GM13977 (cell line): ENCODE measurements at places on chromosomes 5 and 9.

DNA sequence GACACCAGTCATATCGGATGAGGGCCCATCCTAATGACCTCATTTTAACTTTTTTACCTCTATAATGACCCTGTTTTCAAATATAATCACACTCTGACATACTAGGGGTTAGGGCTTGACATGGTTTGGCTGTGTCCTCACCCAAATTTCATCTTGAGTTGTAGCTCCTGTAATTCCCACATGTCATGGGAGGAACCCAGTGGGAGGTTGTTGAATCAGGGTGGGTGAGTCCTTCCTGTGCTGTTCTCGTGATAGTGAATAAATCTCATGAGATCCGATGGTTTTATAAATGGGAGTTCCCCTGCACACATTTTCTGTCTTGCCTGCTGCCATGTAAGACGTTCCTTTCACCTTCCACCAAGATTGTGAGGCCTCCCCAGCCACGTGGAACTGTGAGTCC is 71.8 kb downstream of the THBS4 start:
- DNase-seq: no peak

DNA sequence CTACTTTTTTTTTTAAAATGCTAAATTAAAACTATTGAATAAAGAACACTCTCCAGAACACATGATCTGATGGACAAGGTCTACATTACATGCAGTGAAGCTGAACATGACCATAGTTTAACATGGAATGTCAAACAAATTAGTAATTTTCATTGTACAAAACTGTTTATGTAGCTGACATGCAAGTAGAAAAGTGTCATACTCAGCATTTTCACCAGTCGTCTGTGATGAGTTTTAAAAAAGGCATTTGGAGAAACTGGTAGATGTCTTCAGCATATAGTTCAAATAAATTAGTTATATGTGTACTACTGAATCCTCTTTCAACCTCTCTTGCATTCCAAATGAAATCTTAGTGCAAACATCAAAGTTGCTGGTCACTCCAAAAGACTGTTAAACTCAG is 301.9 kb downstream of the FER start:
- DNase-seq: no peak

- DNase-seq: no peak
Observed at GRCh38 chr9:13902286-13903066, 411.5 kb downstream of the NFIB start.

DNA sequence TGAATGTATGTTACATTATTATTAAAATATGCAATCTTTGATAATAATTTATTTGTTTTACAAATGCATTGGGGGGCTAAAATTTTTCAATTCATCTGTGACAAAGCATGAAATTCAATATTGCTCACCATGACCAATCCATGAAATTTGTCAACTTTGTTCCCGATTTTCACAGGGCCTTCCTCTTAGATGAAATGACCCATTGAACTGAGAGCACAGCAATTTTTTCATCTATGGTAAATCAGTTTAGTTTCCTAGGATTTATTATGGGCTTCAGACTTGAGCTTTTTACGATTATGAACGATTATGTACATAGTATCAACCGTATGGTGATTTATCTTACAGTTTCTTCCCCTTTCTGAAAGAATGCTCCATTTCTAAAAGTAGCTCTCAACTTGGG is 157.3 kb downstream of the KIAA0825 start:
- DNase-seq: no peak

DNA sequence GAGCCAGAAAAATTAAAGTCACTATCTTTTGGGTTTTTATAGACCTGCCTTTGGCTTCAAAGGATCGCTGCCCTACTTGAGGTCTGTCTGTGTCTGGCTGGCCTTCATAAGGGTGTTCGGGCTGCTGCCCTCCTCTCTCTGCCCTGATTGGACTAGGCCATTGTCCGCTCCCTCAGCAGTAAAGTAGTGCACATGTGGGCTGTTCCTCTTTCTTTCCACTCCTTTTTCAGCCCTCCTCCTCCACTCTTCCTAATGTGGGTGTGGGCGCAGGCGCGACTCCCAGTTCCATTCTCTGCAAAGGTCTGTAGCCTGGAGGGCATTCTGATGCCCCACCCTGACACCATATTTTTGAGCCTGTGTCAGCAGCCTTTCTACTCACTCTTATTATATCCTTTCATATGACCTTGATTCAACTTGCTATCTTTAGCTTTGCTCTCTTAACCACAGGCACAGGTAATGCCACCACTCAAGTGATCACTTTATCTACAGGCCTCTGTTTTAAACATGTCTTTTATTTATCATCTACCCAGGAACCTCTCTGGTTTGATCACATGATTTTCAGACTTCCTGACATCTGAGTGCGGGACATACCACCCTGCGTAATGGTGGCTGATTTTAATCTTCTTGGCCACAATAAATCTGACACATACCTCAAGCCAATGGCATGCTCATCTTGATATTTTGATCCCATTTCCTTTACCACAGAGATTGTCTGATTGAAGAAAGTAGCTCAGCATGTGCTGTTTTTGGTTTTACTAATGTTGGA is 144.5 kb downstream of the AOPEP start:
- DNase-seq: no peak

GRCh38 chr5:33361781-33362180 is 79.0 kb upstream of the TARS1 start:
- DNase-seq: no peak

DNA sequence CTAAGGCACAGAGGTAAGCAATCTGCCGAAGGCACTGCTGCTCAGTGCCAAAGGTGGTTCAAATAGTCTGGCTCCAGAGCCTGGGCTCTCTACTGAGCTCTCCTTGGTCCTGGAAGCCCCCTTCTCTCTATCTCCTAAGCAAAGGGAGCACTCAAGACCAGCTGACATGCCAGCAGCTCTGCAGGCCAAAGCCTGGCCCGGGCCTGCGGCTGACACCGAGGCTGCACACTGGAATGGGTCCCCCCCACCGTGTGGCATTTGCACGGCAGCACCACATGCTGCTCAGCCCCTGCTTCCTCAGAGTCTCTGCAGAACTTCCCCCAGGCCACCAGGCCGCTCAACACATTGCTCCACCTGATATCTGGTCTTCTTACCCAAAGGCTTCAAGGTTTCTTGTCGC is 57.8 kb upstream of the GOLPH3 start:
- no peak for DNase-seq
